ENCODE measurements at places on chromosomes 7 and 10. TPM values are rescaled to one million over a fixed set of nuclear protein-coding genes. Genes with fewer than 3 reads are reported as not detected.

CYP2C18 gene
- 60.3 TPM for total RNA-seq

DNA sequence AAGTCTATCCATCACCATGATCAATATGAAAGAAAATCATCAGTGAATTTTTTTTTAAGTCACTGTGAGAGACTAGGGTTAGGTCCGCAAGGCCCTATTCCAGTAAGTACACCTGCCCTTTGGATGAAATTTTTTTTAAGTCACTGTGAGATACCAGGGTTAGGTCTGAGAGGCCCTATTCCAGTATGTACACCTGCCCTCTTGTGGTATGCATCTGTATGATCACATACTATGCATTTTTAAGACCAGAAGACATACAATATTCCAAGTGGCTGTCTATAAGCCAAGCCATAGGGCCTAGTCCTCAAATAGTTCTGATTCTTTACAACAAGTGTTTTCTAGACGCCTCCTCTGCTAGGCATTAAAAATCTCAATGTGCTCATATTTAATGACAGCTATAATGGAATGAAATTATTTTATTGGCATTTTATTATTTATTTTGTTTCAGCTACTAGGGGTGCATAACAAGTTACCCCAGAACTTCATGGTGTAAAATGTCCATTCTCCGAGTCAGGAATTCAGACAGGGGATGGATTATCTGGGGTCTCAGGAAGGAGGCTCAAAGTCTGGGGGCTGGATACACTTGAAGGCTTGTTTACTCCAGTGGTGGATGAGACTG is 53.1 kb downstream of the TEX36 start:
- no peaks in the 10 kb centered on the region for H3K27me3 ChIP-seq
- DNase-seq = peak; percentile 81
- no peak overlapping the region for H3K4me3 ChIP-seq
- H3K27ac ChIP-seq = no peak overlapping the region
- H3K4me1 ChIP-seq = no peaks in the 10 kb centered on the region

CYP26A1 gene
- not detected for total RNA-seq

GPR85 gene
- not detected for total RNA-seq

- H3K27ac ChIP-seq = peak overlapping the region; percentile 69
- no peaks in the 10 kb centered on the region for H3K27me3 ChIP-seq
Observed at GRCh38 chr7:143300959-143301935, 13.1 kb downstream of the CASP2 start.

AOAH gene
- total RNA-seq = 10.1 TPM

DNA sequence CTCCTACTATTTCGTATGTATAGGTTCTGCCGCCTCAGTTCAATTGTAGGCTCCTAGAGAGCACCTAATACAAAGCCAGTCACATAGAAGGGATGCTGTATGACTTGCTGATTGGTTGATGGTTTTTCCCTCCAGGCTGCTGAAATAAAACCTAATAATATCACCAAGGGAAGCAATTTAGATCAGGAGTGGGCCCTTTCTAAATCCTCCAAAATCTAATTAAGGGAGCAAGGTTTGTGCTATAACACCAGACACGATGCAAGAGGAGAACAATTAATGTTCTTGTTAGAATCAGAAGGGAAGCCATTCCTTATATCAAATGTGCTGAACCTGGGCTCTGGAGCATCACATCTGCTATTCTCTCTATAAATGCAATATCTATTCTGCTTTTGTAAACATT is 42.0 kb upstream of the SLC13A1 start:
- no peak overlapping the region for H3K27ac ChIP-seq
- H3K4me3 ChIP-seq = no peak overlapping the region
- no peaks in the 10 kb centered on the region for H3K27me3 ChIP-seq
- no peaks in the 10 kb centered on the region for H3K4me1 ChIP-seq
- no peak for DNase-seq
- no peaks in the 10 kb centered on the region for H3K36me3 ChIP-seq

GBX1 gene
- not detected for total RNA-seq

- H3K27ac ChIP-seq = peak overlapping the region; percentile 100
- H3K4me3 ChIP-seq = peak overlapping the region; percentile 68
- H3K36me3 ChIP-seq = no peaks in the 10 kb centered on the region
- no peaks in the 10 kb centered on the region for H3K27me3 ChIP-seq
- DNase-seq = no peak
Observed at GRCh38 chr7:106285855-106286492, 1.2 kb upstream of the NAMPT start.

GRCh38 chr10:101453791-101454718 is 100.1 kb downstream of the BTRC start:
- no peaks in the 10 kb centered on the region for H3K36me3 ChIP-seq
- no peak for DNase-seq
- H3K27me3 ChIP-seq = no peaks in the 10 kb centered on the region
- H3K27ac ChIP-seq = no peak overlapping the region

YAE1 gene
- total RNA-seq = 33.0 TPM

OIT3 gene
- total RNA-seq = 1.2 TPM

MLXIPL gene
- 13.9 TPM for total RNA-seq

- no peak overlapping the region for H3K4me3 ChIP-seq
- no peak for DNase-seq
- no peaks in the 10 kb centered on the region for H3K27me3 ChIP-seq
- no peak overlapping the region for H3K27ac ChIP-seq
- H3K36me3 ChIP-seq = no peaks in the 10 kb centered on the region
- peaks cover 30% of the 10 kb centered on the region for H3K4me1 ChIP-seq
Observed at GRCh38 chr7:80611353-80611752, 27.1 kb upstream of the CD36 start.

DNA sequence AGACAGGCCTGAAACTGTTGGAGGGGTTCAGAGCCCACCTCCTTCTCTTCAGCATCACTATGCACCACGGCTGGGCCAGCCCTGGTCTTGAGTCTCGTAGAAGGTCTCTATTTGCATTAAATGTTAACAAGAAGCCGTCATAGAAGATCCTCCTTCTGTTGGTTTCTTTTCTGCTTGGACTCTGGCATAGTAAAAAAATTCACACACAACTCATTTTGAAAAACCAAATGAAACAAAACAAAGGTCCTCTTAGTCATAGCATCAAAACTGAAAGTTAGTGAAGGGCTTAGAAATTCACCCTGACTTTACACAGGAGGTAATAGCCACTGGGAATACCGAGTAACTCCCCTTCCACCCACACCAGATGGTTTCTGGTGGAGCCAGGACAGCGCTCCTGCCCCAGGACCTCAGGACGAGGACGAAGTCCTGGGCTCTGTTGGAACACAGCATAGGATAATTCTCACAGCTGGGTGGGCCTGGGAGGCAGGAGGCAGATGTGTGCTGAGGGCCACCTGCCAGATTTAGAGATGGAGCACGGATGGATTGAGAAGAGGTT is 248.4 kb upstream of the KLF6 start:
- peak overlapping the region; percentile 35 for H3K27ac ChIP-seq
- no peaks in the 10 kb centered on the region for H3K27me3 ChIP-seq
- no peak for DNase-seq
- H3K4me3 ChIP-seq = no peak overlapping the region

DNA sequence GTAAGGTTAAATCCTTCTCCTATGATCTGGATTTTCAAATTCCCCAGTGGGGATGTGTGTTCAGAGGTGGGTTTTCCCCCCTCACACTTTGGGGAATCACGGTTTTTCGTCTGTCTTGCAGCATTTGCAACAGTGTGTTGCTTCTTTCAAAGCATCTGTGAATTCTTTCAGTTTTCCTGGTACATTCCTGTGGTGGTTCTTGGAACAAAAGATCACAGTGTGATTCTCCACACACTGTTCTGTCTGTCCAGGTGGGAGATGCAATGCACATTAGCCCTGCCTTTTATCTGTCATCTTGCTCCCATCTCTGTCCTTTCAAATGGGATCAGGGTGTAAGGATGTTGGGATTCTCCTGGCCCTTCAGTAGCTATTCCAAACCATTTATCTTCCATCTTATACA is 11.8 kb downstream of the AGK start:
- no peak overlapping the region for H3K4me3 ChIP-seq
- H3K36me3 ChIP-seq = peaks cover 70% of the 10 kb centered on the region

CYP2E1 gene
- total RNA-seq = not detected

ORAI2 gene
- not detected for total RNA-seq

GRCh38 chr10:70892631-70893030 is 4.3 kb upstream of the PCBD1 start:
- H3K4me3 ChIP-seq = no peak overlapping the region
- no peak for DNase-seq
- no peaks in the 10 kb centered on the region for H3K27me3 ChIP-seq
- H3K36me3 ChIP-seq = no peaks in the 10 kb centered on the region
- H3K27ac ChIP-seq = no peak overlapping the region

TYW1 gene
- total RNA-seq = 7.1 TPM

DNA sequence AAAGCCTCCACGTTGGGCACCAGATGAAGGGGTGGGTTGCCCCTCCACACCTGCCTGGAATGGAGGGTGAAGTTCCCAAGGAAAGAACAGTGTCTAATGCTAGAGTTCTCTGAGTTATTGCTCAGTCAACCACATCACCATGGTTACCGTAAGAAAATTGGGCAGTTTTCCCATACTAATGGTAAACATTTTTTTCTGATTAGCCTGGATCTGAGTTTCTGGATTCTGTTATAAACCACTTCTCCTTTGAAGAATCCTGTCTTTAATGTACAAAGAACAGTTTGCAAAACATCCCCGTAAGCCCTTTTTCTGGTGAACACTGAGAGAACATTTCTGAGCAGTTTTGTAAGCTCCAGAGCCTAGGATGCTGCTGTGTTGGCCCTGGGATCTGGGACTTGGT is 45.5 kb downstream of the ABCC2 start:
- no peaks in the 10 kb centered on the region for H3K4me1 ChIP-seq
- no peaks in the 10 kb centered on the region for H3K27me3 ChIP-seq
- no peak overlapping the region for H3K4me3 ChIP-seq
- H3K27ac ChIP-seq = no peak overlapping the region

GRCh38 chr10:47036771-47037170 is 125.5 kb downstream of the PTPN20 start:
- no peak overlapping the region for H3K4me3 ChIP-seq
- DNase-seq = no peak
- H3K36me3 ChIP-seq = no peaks in the 10 kb centered on the region
- H3K4me1 ChIP-seq = no peaks in the 10 kb centered on the region

A1CF gene
- total RNA-seq = not detected

MOGAT3 gene
- 1.7 TPM for total RNA-seq

DNA sequence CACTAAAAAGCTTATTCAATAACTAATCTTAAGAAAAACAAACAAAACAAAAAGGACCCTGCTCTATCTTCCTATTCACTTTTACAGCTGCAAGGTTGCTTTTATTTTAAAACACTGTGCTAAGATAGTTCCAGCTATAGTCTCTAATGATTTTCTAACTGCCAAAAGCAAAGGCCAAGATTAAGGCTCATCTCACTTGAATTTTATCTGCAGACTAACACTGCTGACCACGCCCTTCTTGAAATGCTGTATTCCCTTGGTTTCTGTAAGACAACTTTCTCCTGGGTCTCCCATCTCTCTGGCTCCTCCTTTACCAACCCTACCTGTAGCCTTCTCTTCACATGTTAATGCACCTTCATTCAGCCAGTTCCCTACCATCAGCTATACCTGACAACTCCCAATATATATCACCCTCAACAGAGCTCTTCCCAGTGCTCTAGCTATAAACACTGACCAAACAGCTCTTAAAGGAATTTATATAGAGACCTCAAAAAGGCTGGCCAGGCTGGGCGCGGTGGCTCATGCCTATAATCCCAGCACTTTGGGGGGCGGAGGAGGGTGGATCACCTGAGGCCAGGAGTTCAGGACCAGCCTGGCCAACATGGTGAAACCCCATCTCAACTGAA is 11.7 kb downstream of the SRPK2 start:
- DNase-seq = no peak
- no peaks in the 10 kb centered on the region for H3K4me1 ChIP-seq
- H3K36me3 ChIP-seq = no peaks in the 10 kb centered on the region
- no peaks in the 10 kb centered on the region for H3K27me3 ChIP-seq

- no peaks in the 10 kb centered on the region for H3K4me1 ChIP-seq
- H3K27me3 ChIP-seq = no peaks in the 10 kb centered on the region
- H3K27ac ChIP-seq = no peak overlapping the region
- no peak overlapping the region for H3K4me3 ChIP-seq
- no peaks in the 10 kb centered on the region for H3K36me3 ChIP-seq
Observed at GRCh38 chr7:94324380-94325121, 70.1 kb upstream of the COL1A2 start.

DYDC2 gene
- not detected for total RNA-seq

GRCh38 chr7:85471740-85472139 is 284.9 kb upstream of the SEMA3D start:
- DNase-seq = peak; percentile 20
- H3K27me3 ChIP-seq = no peaks in the 10 kb centered on the region
- no peak overlapping the region for H3K27ac ChIP-seq
- H3K4me3 ChIP-seq = no peak overlapping the region

GRCh38 chr10:75208181-75208580 is 2.4 kb upstream of the VDAC2 start:
- no peak overlapping the region for H3K27ac ChIP-seq
- DNase-seq = no peak
- H3K4me1 ChIP-seq = peaks cover 45% of the 10 kb centered on the region

GRCh38 chr10:88236121-88236743 is 346.9 kb downstream of the RNLS start:
- no peak overlapping the region for H3K4me3 ChIP-seq
- H3K27ac ChIP-seq = peak overlapping the region; percentile 49
- no peaks in the 10 kb centered on the region for H3K36me3 ChIP-seq
- no peaks in the 10 kb centered on the region for H3K27me3 ChIP-seq

DNA sequence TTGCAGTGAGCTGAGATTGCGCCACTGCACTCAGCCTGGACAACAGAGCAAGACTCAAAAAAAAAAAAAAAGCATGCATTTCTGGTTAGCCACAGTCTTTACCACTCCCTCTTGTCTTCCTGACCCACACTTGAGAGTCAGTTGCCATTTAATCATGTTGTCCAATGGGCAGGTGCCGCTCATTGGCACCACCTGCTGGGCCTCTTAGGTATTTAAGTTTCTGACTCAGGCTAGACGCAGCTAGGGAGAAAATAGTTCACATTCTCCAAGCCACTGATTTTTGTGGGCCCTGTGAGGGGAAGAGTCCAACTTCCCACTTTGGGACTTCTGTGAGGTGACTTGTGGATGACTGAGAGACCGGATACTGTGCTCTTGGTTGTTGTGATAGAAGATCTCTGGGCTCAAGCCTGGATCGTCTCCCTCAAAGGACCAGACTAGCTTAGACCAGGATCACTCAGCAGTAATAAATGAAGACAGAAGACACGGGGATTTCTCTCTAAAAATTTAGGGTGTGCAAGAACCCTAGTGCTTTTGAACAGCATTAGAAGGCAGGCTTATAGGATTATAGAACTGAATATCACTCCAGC is 26.8 kb upstream of the SORCS3 start:
- H3K27ac ChIP-seq = no peak overlapping the region
- H3K27me3 ChIP-seq = no peaks in the 10 kb centered on the region
- no peaks in the 10 kb centered on the region for H3K36me3 ChIP-seq

DNA sequence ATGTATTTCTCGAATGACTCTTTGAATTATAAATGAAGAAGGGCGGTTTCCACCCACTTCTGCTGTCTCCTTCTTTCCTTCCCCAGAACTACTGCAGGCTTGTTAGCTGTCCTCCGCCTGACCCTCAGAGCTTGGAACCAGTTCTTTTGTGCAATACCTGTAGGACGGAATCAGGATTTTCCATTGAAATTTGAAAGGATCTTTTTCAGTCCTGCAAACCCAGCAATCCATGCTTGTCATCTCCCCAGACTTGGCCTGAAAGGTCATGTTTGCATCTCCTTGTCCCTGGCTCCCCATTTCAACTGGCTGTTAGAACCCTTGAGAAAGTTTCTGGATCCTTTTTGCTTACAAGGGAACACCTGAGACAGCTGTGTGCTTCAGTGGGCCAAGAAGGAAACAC is 47.5 kb downstream of the PLCE1 start:
- DNase-seq = no peak
- H3K4me3 ChIP-seq = no peak overlapping the region
- no peaks in the 10 kb centered on the region for H3K36me3 ChIP-seq
- H3K4me1 ChIP-seq = peaks cover 26% of the 10 kb centered on the region

FXYD4 gene
- total RNA-seq = not detected
